HFFc6 (cell line): ENCODE measurements at places on chromosomes 12 and 14. TPM values are rescaled to one million over a fixed set of nuclear protein-coding genes. Genes with fewer than 3 reads are reported as not detected.

- peak overlapping the region; percentile 22; the same call in 1 of the 2 replicates for H3K27ac ChIP-seq
- H3K27me3 ChIP-seq: 0 out of 2 replicates have a peak, but pooled peaks cover 3% of the 10 kb centered on the region
- peaks cover 36% of the 10 kb centered on the region for H3K4me1 ChIP-seq
- peaks cover under 1% of the 10 kb centered on the region; the same call in 1 of the 2 replicates for H3K36me3 ChIP-seq
- no peak overlapping the region; the same call in 1 of the 2 replicates for H3K4me3 ChIP-seq
- no peak for DNase-seq
Observed at GRCh38 chr14:64500088-64500487, 3.5 kb downstream of the ZBTB25 start.

The TDP1 gene
- total RNA-seq: 19.6 to 25.2 TPM (median 23.9 TPM) in 3 replicates

The DENR gene
- total RNA-seq: 53.2 to 63.3 TPM (median 57.9 TPM) in 3 replicates

The METTL25 gene
- total RNA-seq: 4.6 to 6.2 TPM (median 6.1 TPM) in 3 replicates

The PTMS gene
- total RNA-seq: 423 to 542 TPM (median 472 TPM) in 3 replicates

- no peaks in the 10 kb centered on the region for H3K36me3 ChIP-seq
- H3K4me3 ChIP-seq: peak overlapping the region; percentile 98
- peaks cover 55% of the 10 kb centered on the region for H3K4me1 ChIP-seq
- peaks cover 4% of the 10 kb centered on the region; the same call in 1 of the 2 replicates for H3K27me3 ChIP-seq
- DNase-seq: peak; percentile 7
- H3K27ac ChIP-seq: peak overlapping the region; percentile 100
Observed at GRCh38 chr14:39430762-39431415, 1.3 kb downstream of the FBXO33 start.

- H3K27me3 ChIP-seq: peaks cover 14% of the 10 kb centered on the region
- peaks cover 12% of the 10 kb centered on the region for H3K4me1 ChIP-seq
- H3K27ac ChIP-seq: no peak overlapping the region
- no peaks in the 10 kb centered on the region for H3K36me3 ChIP-seq
Observed at GRCh38 chr12:125053821-125054220, 11.4 kb upstream of the AACS start.

The RPL10L gene
- not detected in 2 replicates for total RNA-seq

GRCh38 chr14:89900802-89901201 lies 53.7 kb downstream of the EFCAB11 start:
- DNase-seq: no peak
- H3K27me3 ChIP-seq: peaks cover 2% of the 10 kb centered on the region; the same call in 1 of the 2 replicates
- peaks cover 30% of the 10 kb centered on the region for H3K4me1 ChIP-seq
- H3K36me3 ChIP-seq: no peaks in the 10 kb centered on the region; the same call in 1 of the 2 replicates
- no peak overlapping the region for H3K4me3 ChIP-seq

GRCh38 chr12:131507094-131507493 lies 203.8 kb upstream of the SFSWAP start:
- H3K36me3 ChIP-seq: peaks cover 6% of the 10 kb centered on the region; the same call in 1 of the 2 replicates
- no peak for DNase-seq
- no peaks in the 10 kb centered on the region for H3K4me1 ChIP-seq
- no peak overlapping the region for H3K4me3 ChIP-seq
